ENCODE measurements at places on chromosomes 11 and 22.
A peak's percentile ranks its signal among the peaks of the same experiment; 100 is the strongest.

DNA sequence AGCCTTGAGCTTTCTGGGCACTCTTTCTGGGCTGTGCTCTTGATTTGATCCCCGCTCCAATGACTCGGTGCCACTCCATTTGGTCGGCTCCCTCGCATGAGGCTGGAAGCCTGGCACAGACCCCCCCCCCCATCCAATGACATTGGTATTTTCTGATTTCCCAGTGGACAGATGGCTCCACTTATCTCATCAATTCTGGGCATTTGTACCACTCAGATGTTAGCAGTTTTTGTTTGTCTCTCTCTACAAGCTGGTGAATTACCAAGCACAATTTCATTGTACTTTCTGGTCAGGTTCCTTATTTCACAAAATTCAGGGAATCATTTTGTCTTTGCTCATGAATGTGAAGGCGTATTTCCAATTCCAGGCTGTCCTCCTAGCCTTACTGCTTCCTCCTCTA, 9.1 kb downstream of the DNAL4 start:
- no peak for DNase-seq

DNA sequence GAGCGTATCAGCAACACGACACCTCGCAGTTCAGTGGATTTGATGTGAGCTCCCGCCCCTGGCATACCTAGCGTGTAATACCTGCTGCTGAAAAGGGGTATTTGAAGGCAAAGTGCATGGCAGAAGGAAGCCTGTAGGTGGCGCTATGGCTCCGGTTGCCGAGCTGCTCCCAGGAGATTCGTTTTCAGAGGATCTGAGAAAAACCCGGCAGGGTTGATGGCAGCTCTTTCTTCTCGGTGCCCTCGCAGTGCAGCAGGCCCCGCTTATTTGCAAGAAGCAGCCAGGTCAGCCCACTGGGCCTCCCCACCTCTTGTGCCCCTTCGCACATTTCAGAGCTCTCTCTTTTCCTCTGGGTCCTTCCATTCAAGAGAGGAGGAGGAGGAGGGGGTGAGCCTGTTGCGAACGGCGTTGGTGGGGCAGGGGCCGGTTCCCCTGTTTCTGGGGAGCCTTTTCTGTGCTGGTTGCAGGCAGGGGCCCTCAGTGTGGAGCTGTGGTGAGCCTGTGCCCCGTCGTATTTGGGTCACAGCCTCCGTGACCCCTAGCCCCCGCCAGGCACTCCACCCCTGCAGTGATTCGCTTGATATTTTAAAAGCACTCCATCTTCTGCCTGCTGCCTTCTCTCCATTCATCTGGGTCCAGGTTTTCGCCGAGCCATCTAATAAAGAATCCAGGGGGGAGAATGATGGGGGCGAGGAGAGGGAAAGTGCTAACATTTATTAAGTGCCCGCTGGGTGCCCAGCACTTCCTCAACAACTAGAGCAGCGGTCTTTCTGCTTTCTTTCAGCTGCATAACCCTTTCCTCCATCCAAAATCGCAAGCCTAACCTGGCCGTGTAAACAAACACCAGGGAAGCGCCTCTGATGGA, 85.3 kb upstream of the SYT13 start:
- peak; percentile 90 for DNase-seq

GRCh38 chr11:15471048-15471894, 356.5 kb downstream of the INSC start:
- no peak for DNase-seq

DNA sequence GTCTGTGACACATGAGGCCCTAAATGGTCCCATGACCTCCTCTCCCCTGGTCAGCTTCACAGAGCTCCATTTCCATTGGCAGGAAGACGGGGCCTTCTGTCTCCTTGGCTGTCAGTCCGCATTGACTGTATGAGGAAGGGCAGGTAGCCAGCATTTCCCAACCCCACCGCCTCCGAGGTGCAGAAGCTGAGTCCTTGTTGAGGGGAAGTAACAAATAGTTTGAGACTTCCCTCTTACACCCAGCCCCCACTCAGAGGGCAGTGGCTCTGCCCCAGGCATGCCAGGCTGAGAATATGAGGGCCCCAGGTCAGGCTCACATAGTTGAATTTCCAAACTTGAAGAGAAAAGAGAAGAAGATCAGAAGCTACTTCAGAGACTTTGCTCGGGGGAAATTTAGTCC, 611.1 kb downstream of the BRD1 start:
- no peak for DNase-seq

GRCh38 chr11:69497221-69497787, 15.8 kb downstream of the LINC01488 start:
- DNase-seq: peak; percentile 66

DNA sequence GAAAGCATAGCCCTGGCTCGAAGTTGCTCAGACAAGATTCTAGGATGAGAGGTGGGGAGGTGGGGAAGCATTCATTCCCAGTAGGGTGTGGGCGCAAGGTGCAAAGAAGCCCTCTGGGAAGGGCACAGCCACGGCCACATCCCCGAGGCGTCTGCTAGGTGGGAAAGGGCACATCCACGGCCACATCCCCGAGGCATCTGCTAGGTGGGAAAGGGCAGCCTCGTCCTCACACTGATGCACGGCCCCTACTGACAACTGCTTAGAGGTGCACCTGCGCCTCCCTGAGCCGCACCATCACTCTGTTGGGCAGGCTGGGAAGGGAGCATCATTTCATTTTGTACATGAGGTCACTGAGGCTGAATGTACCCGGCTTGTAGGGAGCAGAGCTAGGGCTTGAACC, 94.6 kb upstream of the PITPNB start:
- no peak for DNase-seq

DNA sequence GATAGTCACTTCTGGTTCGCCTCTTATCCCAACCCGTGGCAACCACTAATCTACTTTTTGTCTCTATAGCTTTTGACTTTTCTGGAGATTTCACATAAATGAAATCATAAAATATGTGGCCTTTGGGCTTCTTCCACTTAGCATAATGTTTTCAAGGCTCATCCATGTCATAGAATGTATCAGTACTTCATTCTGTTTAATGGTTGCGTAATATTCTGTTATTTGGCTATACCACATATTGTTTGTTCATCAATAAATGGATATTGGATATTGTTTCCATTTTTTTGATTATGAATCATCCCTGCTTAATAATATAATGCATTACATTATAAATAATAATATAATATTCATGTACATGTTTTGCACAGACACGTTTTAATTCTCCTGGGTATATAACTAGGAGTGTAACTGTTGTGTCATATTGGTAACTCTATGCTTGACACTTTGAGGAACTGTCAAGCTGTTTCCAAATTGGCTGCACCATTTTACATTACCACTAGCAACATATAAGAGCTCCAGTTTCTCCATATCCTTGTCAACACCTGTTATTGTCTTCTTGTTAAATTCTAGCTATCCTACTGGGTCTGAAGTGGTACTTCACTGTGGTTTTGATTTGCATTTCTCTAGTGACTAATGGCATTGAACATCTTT, 181.5 kb downstream of the CADM1 start:
- DNase-seq: no peak

GRCh38 chr22:33049119-33049729, 9.0 kb downstream of the SYN3 start:
- peak; percentile 72 for DNase-seq

DNA sequence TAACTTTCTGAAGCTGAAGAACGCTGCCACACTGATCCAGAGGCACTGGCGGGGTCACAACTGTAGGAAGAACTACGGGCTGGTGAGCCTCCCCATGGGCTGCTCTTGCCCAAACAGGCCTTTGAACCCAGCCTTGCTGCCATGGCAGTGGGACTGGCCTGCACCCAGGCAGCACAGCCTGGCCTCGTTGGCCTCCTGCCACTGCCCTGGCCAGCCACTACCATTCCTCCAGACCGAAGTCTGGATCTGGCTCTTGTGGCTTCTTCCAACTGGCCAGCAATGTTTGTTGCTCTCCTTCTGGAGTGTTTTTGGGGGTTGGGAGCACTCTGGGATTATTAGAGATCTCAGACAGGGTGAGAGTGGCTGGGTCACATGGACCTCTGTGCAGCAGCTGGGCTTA, 51.0 kb downstream of the MYO7A start:
- no peak for DNase-seq

DNA sequence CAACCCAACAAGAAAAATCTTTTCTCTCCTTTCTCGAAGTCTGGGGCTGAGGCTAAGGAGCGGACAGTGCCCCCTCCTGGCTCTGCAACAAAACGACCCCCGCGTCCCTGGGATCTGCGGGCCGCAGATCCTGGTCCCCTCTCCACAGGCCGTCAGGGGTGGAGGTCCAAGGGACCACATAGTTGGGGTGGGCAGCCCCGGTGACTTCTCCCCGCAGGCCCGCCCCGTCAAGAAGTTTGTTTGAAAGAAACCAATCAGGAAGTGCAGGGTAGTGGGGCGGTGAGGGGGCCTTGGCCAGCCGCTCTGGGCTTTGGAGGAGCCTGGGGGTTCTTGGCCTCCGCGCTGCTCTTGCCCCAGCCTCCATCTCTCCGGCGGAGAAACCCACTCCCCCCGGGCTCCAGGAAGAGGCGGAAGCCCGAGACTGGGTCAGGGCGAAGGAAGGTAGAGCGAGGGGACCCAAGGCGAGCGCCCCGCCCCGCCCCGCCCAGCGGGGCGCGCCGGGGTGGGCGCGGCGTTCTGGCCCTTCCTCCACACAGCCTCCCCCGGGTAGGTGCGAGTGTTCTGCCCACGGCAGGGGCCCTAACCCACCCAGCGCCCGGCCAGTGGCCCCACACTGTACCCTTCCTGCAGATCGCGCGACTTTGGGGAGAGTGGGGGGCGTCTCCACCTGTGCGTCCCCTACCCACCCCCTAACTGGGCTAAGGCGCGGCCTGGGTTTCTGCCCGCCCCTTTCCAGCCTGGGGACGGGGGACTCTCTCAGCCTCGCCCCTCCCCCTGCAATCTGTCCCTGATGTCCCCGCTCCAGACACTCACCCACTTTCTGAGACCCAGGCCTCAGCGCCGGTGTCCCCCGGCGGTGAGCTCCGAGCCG, 1.3 kb downstream of the TP53I11 start:
- DNase-seq: peak; percentile 82

DNA sequence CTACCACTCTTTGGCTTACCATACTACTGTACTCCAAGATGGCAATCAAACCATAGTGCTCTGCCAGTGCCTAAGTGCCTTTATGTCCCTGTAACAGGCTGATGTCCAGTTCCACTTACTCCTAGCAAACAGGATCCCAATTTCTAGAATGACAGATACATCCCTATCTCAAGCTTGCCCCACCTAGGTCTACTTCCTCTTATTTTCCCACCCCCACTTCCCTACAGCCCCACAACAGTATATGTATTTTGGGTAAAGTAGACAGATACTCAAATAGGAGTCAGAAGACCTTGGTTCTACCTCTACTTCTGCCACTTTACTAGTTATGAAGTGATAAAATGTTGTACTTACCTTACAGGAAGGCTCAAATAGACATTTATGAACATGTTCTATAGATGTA, 24.1 kb downstream of the SIK3 start:
- DNase-seq: no peak

DNA sequence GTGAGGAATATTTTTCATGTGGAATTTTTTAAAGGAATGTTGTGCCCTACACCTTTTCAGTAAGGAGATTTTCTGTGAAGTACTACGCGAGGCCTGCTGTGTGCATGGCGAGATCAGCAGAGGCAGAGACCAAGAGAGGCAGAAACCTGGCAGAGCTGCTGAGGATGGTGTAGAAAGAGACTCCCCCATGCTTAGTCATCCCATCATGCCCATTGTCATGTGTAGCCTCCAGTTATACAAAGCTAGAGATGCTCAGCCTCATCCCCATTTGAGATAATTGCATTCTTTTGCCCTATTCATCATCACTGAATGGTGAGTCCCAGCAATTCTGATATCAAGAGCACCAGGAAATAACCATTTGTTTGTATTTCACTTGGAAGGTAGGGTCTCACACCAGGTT, 3.0 kb upstream of the MS4A7 start:
- DNase-seq: no peak

DNA sequence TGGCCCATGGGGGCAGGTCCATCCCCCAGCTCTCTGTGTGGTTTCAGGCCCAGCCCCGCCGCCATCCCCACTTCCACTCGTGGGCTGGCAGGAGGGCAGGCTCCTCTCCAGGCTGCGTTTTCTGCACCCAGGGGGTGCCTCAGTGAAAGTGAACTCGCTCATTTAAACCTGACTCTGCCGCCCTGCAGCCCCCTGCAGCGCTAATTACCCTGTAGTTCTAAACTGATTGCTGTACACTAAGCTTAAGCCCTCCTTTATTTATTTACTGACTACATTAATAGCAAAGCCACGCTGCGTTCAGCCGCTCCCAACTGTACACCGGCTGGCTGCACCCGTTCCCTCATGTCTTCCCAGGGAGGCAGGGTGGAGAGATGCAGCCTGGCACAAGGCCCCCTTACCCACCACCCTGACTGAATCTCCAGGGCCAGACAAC, 36.6 kb upstream of the NNMT start:
- DNase-seq: no peak

DNA sequence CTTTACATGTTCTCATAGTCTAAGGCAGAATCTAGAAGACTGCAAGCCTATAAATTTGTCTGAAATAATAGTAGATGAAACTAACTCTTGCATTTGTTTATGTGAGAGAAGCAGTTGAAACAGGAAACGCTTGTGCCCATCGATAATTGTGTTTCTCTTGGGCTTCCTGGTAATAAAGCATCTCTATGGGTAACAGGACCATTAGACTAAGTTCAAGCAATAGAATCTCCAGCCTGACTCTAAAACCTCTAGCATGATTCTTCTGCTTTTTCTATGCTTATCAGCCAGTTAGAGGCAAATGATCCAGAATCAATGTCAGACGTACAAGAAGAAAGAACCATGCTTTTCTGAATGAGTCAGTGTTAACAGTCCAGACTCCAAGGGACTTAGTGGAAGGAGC, 1734.4 kb downstream of the LRRC4C start:
- DNase-seq: no peak

- DNase-seq: peak; percentile 80
Measured at GRCh38 chr11:35619855-35620640, 1.8 kb downstream of the FJX1 start.

- no peak for DNase-seq
Measured at GRCh38 chr11:93974759-93975158, 46.4 kb upstream of the HEPHL1 start.

- no peak for DNase-seq
Measured at GRCh38 chr22:34067031-34067430, 146.8 kb upstream of the LARGE1 start.
